WTC11 (cell line): ENCODE measurements at places on chromosomes 12 and 14.

DNA sequence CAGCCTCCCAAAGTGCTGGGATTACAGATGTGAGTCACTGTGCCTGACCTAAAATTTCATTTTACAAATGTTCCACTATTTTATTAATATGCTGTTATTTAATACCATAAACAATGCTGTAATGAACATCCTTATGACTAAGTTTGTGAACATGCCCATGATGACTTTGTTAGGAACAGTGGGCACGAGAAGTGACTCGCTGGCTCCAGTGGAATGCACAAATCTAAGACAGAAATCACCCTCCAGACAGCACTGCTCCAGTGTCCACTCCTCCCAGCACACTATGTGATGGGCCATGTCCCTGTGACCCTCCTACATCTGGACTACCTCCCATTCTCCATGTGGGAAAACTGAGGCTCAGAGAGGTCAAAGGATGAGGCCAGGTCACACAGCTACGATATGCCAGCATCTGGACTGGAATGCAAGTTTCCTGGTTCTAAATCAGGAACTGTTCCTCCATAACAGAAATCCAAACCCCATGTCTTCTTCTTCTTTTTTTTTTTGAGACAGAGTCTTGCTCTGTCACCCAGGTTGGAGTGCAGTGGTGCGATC, 57.9 kb downstream of the GPR68 start:
- DNase-seq, result no peak

GRCh38 chr12:65858831-65859230, 34.5 kb downstream of the HMGA2 start:
- DNase-seq, result no peak

DNA sequence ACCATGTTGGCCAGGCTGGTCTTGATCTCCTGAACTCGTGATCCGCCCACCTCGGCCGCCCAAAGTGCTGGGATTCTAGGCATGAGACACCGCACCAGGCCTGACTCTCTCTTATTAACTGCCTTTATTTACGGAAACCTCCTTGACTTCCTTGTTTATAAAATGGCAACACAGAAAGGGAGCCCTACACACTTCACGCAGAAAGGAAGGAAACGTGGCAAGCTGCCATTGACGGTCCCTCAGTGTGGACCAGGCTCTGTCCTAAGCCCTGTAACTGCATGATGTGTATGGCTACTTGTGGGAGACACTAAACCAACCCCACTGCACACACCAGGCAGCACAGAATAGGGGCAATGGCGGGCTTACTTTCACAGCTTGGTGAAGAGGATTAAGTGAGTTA, 11.7 kb downstream of the CINP start:
- DNase-seq, result no peak

- DNase-seq, result peak; percentile 20
Measured at GRCh38 chr14:80491131-80491530, 279.8 kb upstream of the DIO2 start.

GRCh38 chr14:35247777-35248475, 44.3 kb upstream of the PSMA6 start:
- no peak for DNase-seq

DNA sequence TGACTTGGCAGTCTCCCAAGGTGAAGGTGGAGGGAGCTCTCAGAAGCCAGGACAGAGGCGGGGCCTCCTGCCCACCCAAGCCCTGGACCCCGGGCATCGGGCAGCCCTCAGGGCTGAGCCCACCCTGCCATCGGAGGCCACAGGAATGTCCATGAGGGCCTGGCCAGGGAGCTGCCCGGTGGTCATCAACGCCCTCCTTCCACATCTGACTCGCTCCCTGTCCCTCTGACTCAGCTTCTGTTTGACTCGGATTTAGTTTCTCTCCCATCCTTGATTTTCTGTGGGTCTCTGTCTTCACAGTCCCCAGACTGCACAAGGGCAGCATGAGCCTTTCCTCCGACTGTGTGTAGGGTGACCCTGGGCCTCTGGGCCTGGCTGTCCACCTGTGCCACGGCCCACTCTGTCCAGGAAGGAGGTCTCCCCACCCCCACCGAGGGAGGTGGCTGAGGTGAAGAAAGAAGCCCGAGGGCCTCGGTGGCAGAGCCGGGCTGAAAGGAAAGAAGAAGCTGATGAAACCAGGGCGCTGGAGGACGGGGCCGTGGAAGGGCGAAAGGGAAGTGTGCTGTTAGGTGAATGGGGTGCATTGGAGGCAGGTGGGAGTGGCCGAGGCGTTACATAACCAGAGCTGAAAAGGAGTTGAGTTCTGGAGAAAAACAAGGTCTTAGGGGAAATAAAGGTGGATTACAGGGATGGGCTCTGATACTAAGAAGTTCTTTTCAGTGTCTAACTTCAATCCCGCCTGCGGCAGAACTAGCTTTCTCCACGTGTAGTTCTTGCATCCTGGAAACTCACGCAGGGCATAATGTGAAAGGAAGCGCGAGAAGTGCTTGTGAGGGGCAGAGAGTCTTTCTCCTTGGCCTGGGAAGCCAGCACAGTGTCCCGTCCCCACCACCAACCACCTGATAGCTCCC, 16.7 kb upstream of the TMEM106C start:
- no peak for DNase-seq
